ENCODE measurements at places on chromosomes 7 and 10.

DNA sequence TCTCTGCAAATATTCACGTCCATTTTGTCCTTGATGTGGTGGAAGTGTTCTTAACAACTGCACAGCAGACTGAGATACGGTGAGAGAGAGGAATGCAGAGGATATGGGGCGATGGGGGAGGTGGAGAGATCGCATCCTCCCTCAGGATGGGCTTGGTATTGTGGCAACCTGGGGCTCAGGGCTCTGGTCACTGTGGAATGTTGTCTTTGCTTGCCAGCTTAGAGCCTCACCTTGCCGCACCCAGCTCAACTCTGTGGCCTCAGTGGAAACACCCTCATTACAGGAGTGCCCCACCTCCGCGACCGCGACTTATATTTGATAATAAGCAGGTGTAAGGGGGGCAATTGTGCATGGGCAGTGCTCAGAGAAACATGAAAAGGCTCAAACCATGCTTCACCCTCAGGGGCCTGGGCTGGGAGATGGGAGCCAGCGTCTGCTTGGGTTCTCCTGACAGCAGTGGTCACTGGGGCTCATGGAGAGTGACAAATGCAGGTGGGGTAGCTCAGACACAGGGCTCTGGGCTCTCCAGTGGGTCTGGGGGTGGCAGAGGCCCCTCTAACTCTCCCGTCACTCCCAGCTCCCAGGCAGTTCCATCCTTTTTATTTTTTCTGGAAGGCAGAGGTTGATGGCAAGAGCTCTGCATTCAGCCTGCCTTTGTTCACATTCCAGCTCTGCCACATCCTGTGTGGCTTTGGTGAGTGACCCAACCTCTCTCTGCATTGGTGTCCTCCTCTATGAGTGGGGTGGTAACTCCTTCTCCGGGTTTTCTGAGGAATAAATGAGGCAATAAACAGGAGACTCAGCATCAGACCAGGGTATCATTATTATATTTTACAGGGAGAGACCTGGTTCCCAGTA lies 43.1 kb upstream of the EMX2 start:
- no peak overlapping the region for H3K27ac ChIP-seq
- no peak overlapping the region for H3K4me3 ChIP-seq
- no peaks in the 10 kb centered on the region for H3K36me3 ChIP-seq
- DNase-seq: no peak
- no peaks in the 10 kb centered on the region for H3K27me3 ChIP-seq
- peaks cover 7% of the 10 kb centered on the region for H3K4me1 ChIP-seq

DNA sequence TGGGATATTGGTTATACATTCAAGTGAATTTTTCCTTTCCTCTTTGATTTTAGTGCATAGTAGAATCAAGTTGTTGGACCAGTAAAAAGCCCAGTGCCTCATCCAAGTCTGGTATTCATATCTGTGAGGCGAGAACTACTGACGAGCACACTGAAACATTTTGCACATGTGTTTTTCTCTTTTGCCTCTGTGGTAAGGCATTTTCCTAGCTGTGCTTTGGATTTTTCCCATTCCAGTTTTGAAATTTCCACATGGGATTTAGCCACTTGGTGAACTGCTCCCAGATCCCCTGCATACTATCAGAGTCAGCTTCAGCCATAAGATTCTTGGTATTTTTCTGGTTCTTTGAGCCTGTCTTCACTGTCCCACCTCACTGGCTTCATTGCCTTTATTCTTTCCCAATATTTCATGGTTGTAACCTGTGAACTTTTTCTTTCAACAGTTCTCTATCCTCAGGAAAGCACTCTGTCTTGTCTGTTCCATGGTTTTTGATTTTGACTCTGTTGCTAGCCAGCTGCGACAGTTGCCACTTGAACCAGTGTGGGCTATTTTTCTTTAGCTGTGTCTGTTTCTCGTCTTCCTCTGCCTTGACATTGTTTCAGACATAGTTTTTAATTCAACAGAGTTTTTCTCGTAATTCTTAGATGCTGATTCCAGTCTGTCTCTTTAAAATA lies 239.0 kb downstream of the REEP3 start:
- H3K27ac ChIP-seq: no peak overlapping the region
- no peaks in the 10 kb centered on the region for H3K27me3 ChIP-seq
- no peaks in the 10 kb centered on the region for H3K36me3 ChIP-seq
- no peak overlapping the region for H3K4me3 ChIP-seq

DNA sequence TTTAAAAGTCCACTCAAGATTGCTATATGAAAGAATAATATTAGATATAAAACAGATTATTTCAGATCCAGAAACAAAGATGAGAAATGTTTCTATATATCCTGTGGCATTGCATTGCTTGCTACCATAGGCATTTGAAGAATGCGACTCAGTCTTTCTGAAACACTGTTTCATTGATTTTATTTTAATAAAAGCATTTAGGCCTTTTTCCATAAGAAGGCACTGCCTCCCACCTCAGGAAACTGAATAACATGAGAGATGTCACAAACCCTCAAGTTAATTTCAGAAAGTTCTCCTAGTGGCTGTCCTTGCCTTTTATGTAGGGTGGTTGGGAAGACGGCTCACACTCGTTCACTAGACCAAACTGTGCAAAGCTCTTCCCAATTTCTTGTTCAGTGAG lies 23.3 kb downstream of the PRPS1L1 start:
- no peak overlapping the region for H3K4me3 ChIP-seq
- no peak for DNase-seq
- H3K36me3 ChIP-seq: no peaks in the 10 kb centered on the region
- no peak overlapping the region for H3K27ac ChIP-seq

GRCh38 chr7:108071551-108071950 lies 58.6 kb downstream of the LAMB4 start:
- no peak for DNase-seq
- no peaks in the 10 kb centered on the region for H3K36me3 ChIP-seq
- no peak overlapping the region for H3K4me3 ChIP-seq

DNA sequence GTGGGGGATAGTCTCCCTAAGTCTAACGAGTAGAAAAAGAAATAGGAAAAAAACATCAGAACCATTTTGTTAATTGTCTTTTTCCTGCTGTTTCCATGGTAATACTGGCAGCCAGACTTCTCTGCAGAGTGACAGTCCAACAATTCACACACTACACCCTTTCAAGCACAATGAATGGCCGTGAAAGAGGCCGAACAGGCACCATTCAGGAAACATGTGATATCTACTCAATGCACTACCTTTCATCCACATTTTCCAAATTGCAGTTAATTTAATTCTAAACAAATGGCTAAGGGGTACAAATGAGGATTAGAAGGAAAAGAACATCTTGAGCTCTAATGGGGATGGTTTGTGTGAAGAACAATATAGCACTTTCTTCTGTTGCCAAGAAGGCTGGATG lies 358.5 kb upstream of the ANKRD30A start:
- no peaks in the 10 kb centered on the region for H3K27me3 ChIP-seq
- no peak for DNase-seq
- H3K27ac ChIP-seq: no peak overlapping the region
- no peaks in the 10 kb centered on the region for H3K4me1 ChIP-seq
- H3K4me3 ChIP-seq: no peak overlapping the region

- no peaks in the 10 kb centered on the region for H3K27me3 ChIP-seq
- no peaks in the 10 kb centered on the region for H3K36me3 ChIP-seq
- H3K4me3 ChIP-seq: no peak overlapping the region
- no peak overlapping the region for H3K27ac ChIP-seq
- DNase-seq: no peak
- no peaks in the 10 kb centered on the region for H3K4me1 ChIP-seq
Measured at GRCh38 chr10:48938281-48938680, 1.4 kb downstream of the LRRC18 start.

- no peak overlapping the region for H3K27ac ChIP-seq
- no peaks in the 10 kb centered on the region for H3K4me1 ChIP-seq
- no peak overlapping the region for H3K4me3 ChIP-seq
- DNase-seq: no peak
Measured at GRCh38 chr7:52154382-52154781, 837.8 kb upstream of the COBL start.

DNA sequence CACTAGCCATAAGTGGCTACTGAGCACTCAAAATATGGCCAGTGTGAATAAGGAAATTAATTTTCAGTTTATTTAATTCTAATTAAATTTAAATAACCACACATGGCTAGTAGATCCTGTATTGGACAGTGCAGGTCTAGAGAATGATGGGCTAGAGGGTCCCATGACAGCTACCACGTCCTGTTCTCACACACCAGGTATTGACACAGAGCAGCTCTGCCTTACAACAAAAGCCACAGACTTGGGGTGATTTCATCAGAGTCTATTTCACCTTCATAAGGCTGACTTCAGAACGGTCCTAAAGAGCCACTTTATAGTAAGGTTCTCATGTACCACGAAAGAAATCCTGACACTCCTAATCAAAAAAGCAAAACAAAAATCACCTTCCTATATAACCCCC lies 111.3 kb downstream of the UBE2H start:
- no peak overlapping the region for H3K4me3 ChIP-seq
- peak overlapping the region; percentile 37 for H3K27ac ChIP-seq
- H3K27me3 ChIP-seq: no peaks in the 10 kb centered on the region
- H3K4me1 ChIP-seq: peaks cover 45% of the 10 kb centered on the region
- no peaks in the 10 kb centered on the region for H3K36me3 ChIP-seq

- H3K36me3 ChIP-seq: no peaks in the 10 kb centered on the region
- H3K27me3 ChIP-seq: no peaks in the 10 kb centered on the region
- no peaks in the 10 kb centered on the region for H3K4me1 ChIP-seq
- H3K27ac ChIP-seq: no peak overlapping the region
Measured at GRCh38 chr10:32437334-32437733, 8.6 kb upstream of the CCDC7 start.

DNA sequence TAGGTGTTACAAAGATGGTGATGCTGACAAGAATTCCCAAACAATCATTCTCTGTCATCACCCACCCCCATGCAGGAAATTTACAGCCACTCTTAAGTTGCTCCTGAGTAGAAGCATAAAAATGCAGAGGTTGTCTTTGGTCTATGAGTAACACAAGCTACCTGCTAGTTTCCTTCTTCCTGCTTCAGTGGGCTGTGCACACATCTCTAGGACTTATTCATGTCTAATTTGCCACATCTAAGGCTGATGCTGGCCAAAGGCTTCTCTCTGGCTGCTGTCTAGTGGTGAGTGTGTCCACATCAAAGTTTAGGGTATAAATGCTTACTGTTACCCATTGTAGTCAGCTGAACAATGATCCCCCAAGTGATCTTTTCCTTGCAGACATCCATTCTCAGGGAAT lies 662.5 kb downstream of the TYW1 start:
- no peak overlapping the region for H3K27ac ChIP-seq
- H3K4me3 ChIP-seq: no peak overlapping the region
- no peaks in the 10 kb centered on the region for H3K36me3 ChIP-seq
- DNase-seq: no peak
- no peaks in the 10 kb centered on the region for H3K27me3 ChIP-seq
- H3K4me1 ChIP-seq: no peaks in the 10 kb centered on the region

DNA sequence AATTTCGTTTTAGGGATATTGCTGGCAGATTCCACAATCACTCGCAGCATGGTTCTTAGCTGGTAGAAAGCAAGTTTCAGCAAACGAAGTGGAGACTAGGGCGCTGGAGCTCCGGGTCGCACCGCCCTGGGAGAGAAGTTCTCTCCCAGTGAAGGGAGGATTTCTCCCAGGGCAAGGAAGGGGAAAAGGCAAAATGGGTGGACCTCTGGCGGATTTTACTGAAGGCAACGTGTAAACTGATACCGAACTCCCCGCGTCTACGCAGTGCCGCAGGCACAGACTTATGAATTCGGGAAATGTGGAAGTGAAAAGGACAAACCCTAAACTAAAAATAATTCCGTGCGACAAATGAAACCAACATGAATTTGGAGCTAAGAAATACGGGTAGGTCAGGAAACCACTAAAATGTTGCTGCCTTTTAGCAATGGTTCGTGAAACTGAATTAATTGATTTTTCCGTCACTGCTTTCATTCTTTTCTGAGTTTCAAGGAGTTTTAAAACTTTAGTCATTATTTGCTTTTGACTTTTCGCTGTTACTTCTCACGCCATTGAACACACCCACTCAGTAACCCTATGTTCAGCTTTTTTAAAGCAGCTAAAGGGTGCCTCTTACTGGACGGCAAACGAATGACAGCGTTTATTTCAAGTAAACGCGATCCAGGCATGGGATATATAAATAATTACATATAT lies at the start of gene MYOF:
Gene MYOF (minus strand): TSS at position 190 of the 690 bp plus-strand sequence. CDS start 140 bp downstream, at position 50.
- H3K4me3 ChIP-seq: peak within 1 kb of the TSS; percentile 15
- H3K36me3 ChIP-seq: no peaks in the 10 kb centered on the region
- no peaks in the 10 kb centered on the region for H3K27me3 ChIP-seq
- DNase-seq: peak; percentile 70
- peaks cover 5% of the 10 kb centered on the region for H3K4me1 ChIP-seq
- H3K27ac ChIP-seq: peak within 1 kb of the TSS; percentile 37

GRCh38 chr7:295155-296154 lies 5.5 kb downstream of the FOXL3 start:
- H3K4me3 ChIP-seq: no peak overlapping the region
- DNase-seq: no peak
- H3K27ac ChIP-seq: no peak overlapping the region
- peaks cover 5% of the 10 kb centered on the region for H3K4me1 ChIP-seq
- no peaks in the 10 kb centered on the region for H3K27me3 ChIP-seq
- H3K36me3 ChIP-seq: no peaks in the 10 kb centered on the region

GRCh38 chr7:81527651-81528050 lies 242.2 kb downstream of the HGF start:
- no peaks in the 10 kb centered on the region for H3K4me1 ChIP-seq
- H3K36me3 ChIP-seq: no peaks in the 10 kb centered on the region
- H3K4me3 ChIP-seq: no peak overlapping the region
- no peaks in the 10 kb centered on the region for H3K27me3 ChIP-seq
- H3K27ac ChIP-seq: no peak overlapping the region

DNA sequence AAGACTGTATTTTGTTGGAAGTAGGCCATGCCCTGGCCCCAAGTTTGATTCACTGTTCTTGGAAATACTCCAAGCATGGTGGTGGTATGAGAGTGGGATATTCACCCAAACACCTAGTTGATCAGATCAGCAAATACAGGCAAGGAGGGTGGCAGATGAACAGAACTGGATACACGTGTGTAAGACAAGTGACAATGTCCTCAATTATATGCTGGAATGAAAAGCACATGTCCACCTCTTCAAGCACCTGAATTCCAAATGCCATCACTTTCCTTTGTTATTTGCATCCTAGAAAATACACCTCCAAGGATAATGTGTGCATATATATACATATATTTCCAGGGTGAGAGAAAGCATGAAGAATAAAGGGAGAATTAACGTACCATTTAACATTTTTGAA lies 131.8 kb upstream of the ZEB1 start:
- no peaks in the 10 kb centered on the region for H3K27me3 ChIP-seq
- no peak overlapping the region for H3K4me3 ChIP-seq
- no peaks in the 10 kb centered on the region for H3K36me3 ChIP-seq
- H3K27ac ChIP-seq: no peak overlapping the region
- no peak for DNase-seq

- no peak for DNase-seq
- H3K27ac ChIP-seq: peak overlapping the region; percentile 3
- H3K36me3 ChIP-seq: no peaks in the 10 kb centered on the region
- H3K27me3 ChIP-seq: no peaks in the 10 kb centered on the region
Measured at GRCh38 chr10:74683621-74684364, 142.6 kb upstream of the KAT6B start.
